Gastrocnemius medialis (tissue), 4 donors: ENCODE measurements at places on chromosomes 6 and 20. TPM values are rescaled to one million over a fixed set of nuclear protein-coding genes. Genes with fewer than 3 reads are reported as not detected.

GPR6 gene
- not detected for total RNA-seq

GRCh38 chr6:121609281-121609680 lies 173.8 kb downstream of the GJA1 start:
- no peak for DNase-seq
- H3K27me3 ChIP-seq, result no peaks in the 10 kb centered on the region
- no peaks in the 10 kb centered on the region for H3K36me3 ChIP-seq
- no peak overlapping the region for H3K27ac ChIP-seq
- H3K4me1 ChIP-seq, result no peaks in the 10 kb centered on the region

DNA sequence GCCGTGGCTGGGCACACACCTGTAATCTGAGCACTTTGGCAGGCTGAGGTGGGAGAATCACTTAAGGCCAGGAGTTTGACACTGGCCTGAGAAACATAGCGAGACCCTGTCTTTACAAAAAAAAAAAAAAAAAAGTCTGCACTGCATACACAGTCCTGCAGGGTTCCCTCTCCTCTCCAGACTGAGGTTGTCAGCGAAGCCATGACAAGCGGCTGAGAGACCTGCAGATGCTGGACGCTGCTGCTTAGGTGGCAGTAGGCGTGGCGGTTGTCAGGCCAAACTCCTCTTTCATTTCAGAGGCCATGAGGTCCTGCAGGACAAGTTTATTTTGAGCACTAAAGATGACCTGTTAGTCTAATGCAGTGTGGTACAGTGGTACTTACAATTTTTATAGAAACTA lies 86.5 kb downstream of the FAM120B start:
- no peak overlapping the region for H3K27ac ChIP-seq
- no peaks in the 10 kb centered on the region for H3K36me3 ChIP-seq
- H3K4me3 ChIP-seq, result no peak overlapping the region
- H3K27me3 ChIP-seq, result no peaks in the 10 kb centered on the region
- H3K4me1 ChIP-seq, result no peaks in the 10 kb centered on the region

GRCh38 chr6:39910744-39911143 lies 23.5 kb downstream of the MOCS1 start:
- H3K4me3 ChIP-seq, result no peak overlapping the region

DNA sequence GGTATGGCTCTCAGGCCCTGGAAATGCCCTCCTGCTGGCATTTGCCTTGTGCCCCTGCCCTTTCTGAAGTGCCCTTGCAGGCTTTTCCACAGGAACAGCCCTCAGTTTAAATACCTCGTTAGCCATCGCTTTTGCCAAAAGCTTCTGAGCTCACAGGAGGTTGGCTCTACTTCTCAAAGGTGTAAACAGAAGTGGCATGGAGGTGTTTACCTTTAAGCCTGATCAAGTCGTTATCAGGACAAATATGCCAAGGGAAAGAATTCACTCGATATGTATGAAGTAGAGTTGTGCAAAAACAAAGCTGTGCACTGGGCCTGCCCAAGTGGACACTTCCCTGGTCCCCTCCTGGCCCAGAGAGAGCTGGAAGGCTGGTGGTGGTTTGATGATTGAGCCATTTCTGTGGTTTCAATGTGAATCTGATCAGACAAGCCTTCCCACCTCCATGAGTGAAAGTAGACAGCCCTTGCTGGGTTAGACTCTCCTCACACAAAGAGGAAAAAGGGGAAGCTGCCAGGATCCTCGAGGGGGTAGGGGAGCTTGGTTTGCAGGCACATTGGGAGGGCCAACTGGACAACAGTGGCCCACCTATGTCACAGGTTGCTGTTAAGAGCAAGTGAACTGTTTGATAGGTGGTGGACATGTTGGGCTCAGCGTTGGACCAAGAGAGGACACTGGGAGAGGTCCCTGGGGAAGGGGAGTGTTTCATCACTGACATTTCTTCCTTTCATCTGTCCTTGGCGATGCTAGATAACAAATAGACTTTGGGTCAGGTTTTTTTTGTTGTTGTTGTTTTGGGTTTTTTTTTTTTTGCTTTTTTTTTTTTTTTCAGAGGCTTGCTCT lies 98.7 kb downstream of the ZDHHC14 start:
- no peak overlapping the region for H3K27ac ChIP-seq
- H3K36me3 ChIP-seq, result no peaks in the 10 kb centered on the region
- no peak for DNase-seq
- H3K4me3 ChIP-seq, result no peak overlapping the region

GRCh38 chr20:47316776-47317126 lies 39.7 kb downstream of the ZMYND8 start:
- no peaks in the 10 kb centered on the region for H3K36me3 ChIP-seq
- DNase-seq, result no peak
- no peak overlapping the region for H3K4me3 ChIP-seq
- no peaks in the 10 kb centered on the region for H3K27me3 ChIP-seq
